H54 (cell line): ENCODE measurements at places on chromosomes 3 and 15.

- DNase-seq, result no peak
These were observed 35.8 kb upstream of the ATP13A3 start for GRCh38 chr3:194522579-194523046.

- DNase-seq, result no peak
These were observed 4.1 kb downstream of the GALNT15 start for GRCh38 chr3:16178628-16178988.

DNA sequence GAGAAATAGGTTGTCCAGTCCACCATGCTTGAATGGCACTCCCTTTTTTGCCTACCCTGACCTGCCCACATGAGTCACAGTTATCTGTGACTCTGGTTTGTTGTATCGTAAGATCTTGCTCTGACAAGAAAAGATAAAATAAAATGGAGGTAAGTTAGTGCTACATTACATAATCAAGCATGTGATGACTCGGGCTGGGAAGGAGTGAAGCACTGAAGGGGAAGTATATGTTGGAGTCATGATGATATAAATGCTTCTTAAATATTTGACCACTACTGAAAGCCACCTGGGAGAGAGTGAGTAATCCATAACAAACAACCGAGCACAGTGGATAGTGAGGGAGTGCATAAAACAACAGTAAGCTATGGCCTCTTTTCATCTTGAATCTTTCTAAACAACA is 124.4 kb downstream of the SHOX2 start:
- no peak for DNase-seq

DNA sequence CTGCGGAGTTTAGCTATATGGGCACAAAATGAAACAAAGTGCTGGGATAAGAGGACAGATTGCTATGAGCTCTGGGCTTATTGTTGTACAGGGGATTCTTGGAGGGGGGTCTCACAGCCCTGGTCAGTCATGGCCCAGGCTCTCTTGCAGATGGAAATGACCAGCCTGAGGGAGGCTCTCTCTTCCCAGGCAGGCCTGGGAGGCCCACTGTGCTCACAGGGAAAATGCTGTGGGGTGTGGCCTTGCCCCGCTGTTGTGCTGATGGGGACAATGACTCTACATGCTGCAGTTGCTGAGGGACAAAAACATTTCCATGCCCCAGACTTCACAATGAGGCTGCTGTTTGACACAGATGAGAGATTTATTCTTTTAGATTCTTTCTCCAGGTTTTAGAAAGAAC is 202.2 kb downstream of the KLF13 start:
- DNase-seq, result no peak

DNA sequence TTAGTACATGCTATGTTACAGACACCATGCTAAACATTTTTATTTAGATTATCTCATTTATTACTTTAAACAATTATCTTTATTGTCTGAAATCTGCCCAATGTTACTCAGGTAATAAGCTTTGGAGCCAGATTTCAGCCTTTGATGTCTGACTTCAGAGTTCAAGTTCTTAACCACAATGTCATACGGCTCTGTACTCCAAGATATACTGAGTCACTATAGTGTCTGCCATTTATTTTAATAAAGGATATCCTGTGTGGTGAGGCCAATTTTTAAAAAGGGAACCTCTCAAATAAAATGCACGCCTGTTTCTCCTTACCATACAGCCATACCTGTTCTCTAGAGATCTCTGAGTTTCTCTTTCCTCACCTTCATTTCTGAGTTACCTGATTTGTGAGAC is 193.1 kb downstream of the EPHA3 start:
- DNase-seq, result no peak

DNA sequence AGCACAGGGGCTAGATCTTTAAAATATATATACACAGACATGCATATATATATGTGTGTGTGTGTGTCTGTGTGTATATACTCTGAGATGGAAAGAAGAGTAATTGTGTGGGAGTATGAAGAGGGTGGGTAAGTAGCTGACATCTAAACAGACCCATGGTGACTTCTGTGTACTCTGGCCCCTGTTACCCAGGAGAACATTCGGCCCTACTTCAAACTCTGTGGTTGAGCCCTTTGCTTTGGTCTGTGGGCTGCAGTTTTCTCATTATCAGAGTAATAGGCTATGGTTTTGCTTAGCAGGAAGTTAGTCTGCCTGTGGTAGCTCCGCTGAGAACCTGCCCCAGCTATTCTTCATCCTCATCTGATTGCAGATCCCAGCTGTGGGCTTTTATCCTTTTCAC is 141.4 kb downstream of the RBPMS2 start:
- DNase-seq, result no peak

- no peak for DNase-seq
These were observed 146.2 kb upstream of the DPH6 start for GRCh38 chr15:35691891-35692867.

- no peak for DNase-seq
These were observed 7.0 kb upstream of the HHATL start for GRCh38 chr3:42709621-42710020.

GRCh38 chr15:31275331-31276262 is 51.0 kb upstream of the KLF13 start:
- no peak for DNase-seq

- no peak for DNase-seq
These were observed 24.2 kb downstream of the ABHD2 start for GRCh38 chr15:89112341-89112971.

DNA sequence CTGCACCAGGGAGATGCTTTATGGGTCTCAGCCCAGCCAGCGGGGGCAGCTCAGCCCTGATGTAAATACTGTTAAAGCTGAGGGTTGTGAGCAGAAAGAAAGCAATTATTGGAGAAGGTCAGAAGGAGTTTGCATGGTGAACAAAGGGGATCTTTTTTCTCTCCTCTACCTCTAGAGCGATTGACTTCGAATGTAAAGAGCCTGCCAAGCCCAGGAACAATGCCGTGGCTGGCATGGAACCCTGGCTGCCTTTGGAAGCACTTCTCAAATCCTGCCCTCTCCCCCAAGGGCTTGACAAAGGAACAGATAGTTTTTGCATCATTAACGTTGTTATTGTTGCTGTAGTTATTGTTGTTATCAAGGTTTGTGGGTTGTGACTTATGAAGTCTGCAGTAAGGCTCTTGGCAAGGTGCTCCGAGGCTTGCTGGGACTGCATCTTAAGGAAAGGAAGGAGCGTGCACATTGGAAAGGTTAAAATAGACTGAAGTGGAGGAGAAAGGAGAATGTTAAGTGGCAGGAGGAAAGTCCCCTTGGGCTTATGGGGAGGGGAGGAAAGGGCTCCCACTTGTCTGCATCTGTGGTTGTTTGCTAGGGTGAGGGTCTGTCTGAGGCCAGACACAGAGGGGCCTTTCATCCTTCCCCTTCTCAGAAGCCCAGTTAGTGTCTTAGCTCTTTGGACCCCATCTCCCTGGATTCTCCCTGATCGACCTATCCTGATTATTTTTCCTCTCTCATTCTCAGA is 16.7 kb downstream of the PDIA5 start:
- DNase-seq, result no peak

- no peak for DNase-seq
These were observed 21.3 kb upstream of the BHLHE40 start for GRCh38 chr3:4957978-4958377.

- DNase-seq, result no peak
These were observed 46.6 kb downstream of the APBA2 start for GRCh38 chr15:28932361-28932760.

DNA sequence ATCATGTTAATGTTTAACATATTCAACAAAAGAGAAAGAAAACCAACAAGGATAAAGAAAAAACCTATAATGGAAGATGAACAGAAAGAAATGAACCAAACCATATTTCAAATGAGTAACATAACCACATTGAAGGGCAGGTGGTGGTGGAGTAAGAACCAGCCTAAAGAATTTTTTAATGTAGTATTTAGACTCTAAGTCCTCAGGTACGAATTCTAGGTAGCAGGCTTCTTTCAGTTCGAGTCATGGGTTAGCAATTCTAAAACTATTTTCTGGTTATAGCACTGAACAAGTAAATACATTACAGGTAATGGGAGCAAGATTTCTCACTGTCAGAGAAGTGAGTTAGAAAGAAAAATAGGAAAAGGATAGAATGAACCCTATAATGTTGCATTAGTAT is 24.4 kb downstream of the DCBLD2 start:
- DNase-seq, result no peak

DNA sequence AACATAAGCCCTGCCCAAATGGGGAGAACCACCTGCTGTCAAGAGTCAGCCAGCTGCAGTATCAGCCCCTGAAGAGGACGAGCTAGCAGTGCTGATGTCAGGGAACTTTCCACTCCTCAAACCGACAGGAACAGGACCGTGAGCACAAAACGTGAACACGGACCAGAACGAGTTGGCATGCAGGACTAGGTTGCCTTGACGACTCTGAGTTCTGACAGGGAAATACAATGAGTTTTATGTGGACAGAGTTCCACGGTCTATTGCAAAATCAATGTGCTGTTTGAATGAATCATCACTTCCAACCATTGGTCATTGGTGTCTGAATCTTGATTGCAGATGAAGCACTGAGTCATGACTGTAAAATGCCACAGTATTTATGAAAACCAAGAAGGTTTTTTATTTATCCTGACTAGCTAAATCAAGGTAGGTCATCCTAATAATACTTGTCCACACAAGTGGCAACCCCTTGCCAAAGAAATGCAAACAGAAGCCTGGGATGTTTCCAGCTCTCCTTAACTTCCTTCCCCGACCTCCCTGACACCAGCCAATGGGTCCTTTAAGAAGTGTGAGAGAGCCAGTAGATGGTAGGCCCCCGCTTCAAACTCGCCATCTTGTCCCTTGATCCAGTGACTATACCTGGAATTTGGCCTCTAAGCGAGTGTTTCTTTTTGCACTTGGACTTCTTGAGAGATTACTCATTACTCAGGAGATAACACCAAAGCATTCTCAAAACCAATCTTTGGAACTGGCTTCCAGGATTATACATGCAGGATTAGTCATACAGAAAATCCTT is 119.6 kb downstream of the ASB7 start:
- DNase-seq, result peak; percentile 46

DNA sequence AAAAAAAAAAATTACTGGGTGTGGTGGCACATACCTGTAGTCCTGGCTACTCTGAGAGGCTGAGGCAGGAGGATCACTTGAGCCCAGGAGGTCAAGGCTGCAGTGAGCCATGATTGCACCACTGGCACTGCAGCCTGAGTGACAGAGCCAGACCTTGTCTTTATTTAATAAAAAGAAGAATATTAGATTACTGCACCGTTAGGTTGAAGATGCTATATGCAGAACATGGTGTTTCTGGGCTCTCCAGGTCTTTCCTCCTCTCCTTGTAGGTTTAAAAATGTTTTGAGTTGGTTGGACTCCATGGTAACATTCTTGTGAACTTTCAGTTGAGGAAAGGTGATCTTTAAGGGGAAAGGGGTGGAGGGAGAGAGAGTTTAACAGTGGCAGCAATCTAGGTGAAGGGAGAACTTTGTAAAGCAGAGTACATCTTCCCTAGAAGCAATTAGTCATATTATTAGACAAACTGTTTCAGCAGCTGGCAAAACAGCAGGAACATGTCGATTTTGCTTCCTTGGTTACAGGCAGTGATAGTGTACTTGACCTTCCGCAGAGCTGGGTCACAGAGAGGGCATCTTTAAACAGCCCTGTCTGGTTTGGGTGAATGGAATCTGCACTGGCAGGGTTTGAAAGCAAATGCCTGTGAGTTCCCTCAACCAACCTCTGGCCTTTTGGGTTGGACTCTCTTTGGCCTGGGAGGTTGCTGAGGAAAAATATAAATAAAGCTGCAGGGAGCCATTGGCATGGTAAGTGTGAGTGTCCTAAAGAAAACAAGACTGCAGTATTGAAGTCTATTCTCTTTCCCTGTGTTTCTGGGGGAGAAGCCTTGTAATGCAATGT is 42.8 kb downstream of the NR2C2 start:
- DNase-seq, result no peak
